ENCODE measurements at places on chromosomes 3 and 15. TPM values are rescaled to one million over a fixed set of nuclear protein-coding genes. Genes with fewer than 3 reads are reported as not detected.

C3orf80 gene
- total RNA-seq: 0.50 TPM

GRCh38 chr15:41691471-41691870 lies 31.3 kb downstream of the MGA start:
- H3K4me3 ChIP-seq: no peak overlapping the region
- peak overlapping the region; percentile 18 for H3K27ac ChIP-seq
- no peaks in the 10 kb centered on the region for H3K27me3 ChIP-seq
- no peak for DNase-seq
- peaks cover 24% of the 10 kb centered on the region for H3K4me1 ChIP-seq

- H3K27ac ChIP-seq: no peak overlapping the region
- H3K4me1 ChIP-seq: no peaks in the 10 kb centered on the region
- H3K27me3 ChIP-seq: peaks cover 25% of the 10 kb centered on the region
- no peak for DNase-seq
- H3K4me3 ChIP-seq: no peak overlapping the region
- H3K36me3 ChIP-seq: no peaks in the 10 kb centered on the region
Observed at GRCh38 chr3:127525373-127525772, 65.2 kb downstream of the TPRA1 start.

- peak overlapping the region; percentile 72 for H3K4me3 ChIP-seq
- peak; percentile 15 for DNase-seq
- peaks cover 1% of the 10 kb centered on the region for H3K4me1 ChIP-seq
- no peak overlapping the region for H3K27ac ChIP-seq
- no peaks in the 10 kb centered on the region for H3K36me3 ChIP-seq
Observed at GRCh38 chr15:29968895-29969561, 113.7 kb upstream of the GOLGA8J start.

SOX14 gene
- not detected for total RNA-seq

- H3K27me3 ChIP-seq: peaks cover 7% of the 10 kb centered on the region
- H3K4me3 ChIP-seq: no peak overlapping the region
- no peaks in the 10 kb centered on the region for H3K36me3 ChIP-seq
- DNase-seq: no peak
- no peak overlapping the region for H3K27ac ChIP-seq
Observed at GRCh38 chr3:170768334-170768801, 101.6 kb downstream of the RPL22L1 start.

PTH1R gene
- 0.26 TPM for total RNA-seq

GRCh38 chr3:13767030-13767429 lies 112.8 kb downstream of the WNT7A start:
- no peaks in the 10 kb centered on the region for H3K36me3 ChIP-seq
- no peak overlapping the region for H3K27ac ChIP-seq
- peaks cover 8% of the 10 kb centered on the region for H3K4me1 ChIP-seq
- peaks cover 11% of the 10 kb centered on the region for H3K27me3 ChIP-seq
- H3K4me3 ChIP-seq: no peak overlapping the region
- DNase-seq: no peak

GRCh38 chr15:67521783-67522568 lies 1.0 kb downstream of the C15orf61 start:
- H3K27ac ChIP-seq: peak overlapping the region; percentile 98
- peaks cover 21% of the 10 kb centered on the region for H3K4me1 ChIP-seq
- no peak for DNase-seq
- no peaks in the 10 kb centered on the region for H3K27me3 ChIP-seq

- no peaks in the 10 kb centered on the region for H3K36me3 ChIP-seq
- no peak overlapping the region for H3K4me3 ChIP-seq
- H3K27ac ChIP-seq: no peak overlapping the region
- no peaks in the 10 kb centered on the region for H3K27me3 ChIP-seq
- no peaks in the 10 kb centered on the region for H3K4me1 ChIP-seq
- DNase-seq: no peak
Observed at GRCh38 chr3:109228391-109229080, 87.8 kb downstream of the DPPA2 start.

GRCh38 chr3:4726549-4726948 lies 233.4 kb downstream of the ITPR1 start:
- H3K27me3 ChIP-seq: peaks cover 17% of the 10 kb centered on the region
- H3K36me3 ChIP-seq: no peaks in the 10 kb centered on the region
- no peak overlapping the region for H3K27ac ChIP-seq
- peaks cover 5% of the 10 kb centered on the region for H3K4me1 ChIP-seq

GRCh38 chr3:187810021-187810446 lies 64.8 kb upstream of the BCL6 start:
- H3K4me1 ChIP-seq: peaks cover 18% of the 10 kb centered on the region
- H3K27ac ChIP-seq: no peak overlapping the region
- peaks cover 7% of the 10 kb centered on the region for H3K27me3 ChIP-seq
- H3K36me3 ChIP-seq: no peaks in the 10 kb centered on the region
- H3K4me3 ChIP-seq: no peak overlapping the region
- no peak for DNase-seq

- no peak for DNase-seq
- no peaks in the 10 kb centered on the region for H3K36me3 ChIP-seq
- no peak overlapping the region for H3K27ac ChIP-seq
- H3K4me1 ChIP-seq: peaks cover 14% of the 10 kb centered on the region
- no peaks in the 10 kb centered on the region for H3K27me3 ChIP-seq
- H3K4me3 ChIP-seq: no peak overlapping the region
Observed at GRCh38 chr15:90205886-90206285, 4.8 kb downstream of the SEMA4B start.

DNA sequence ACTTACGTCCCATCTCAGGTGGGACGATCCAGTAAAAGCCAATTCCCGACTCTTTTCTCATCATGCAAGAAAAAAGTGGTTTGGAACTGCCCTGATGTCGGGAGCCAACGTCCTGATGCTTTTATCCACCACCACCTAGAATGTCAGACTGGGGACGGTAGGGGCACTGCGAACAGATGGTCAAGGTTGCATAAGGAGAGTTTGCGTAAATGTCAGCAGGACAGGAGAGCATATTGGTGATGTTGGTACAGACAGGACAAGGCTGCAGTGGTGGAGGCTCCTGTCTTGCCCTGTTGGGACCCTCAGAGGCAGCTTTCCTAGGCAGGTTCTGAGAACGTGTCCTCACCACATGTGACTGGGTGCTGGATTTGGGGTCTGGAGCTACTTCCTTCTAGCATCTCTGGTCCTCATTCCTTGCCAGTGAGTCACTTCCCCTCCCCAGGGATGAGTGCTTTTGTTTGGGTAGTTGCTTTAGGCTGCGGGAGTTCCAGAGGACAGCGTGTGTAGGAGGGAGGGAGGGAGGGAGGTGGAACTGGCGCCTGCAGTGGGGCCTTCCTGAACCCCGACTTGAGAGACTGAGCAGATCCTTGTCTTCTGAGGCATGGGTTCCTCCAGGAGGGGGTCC lies 21.0 kb downstream of the THSD4 start:
- DNase-seq: no peak
- H3K27ac ChIP-seq: no peak overlapping the region
- no peak overlapping the region for H3K4me3 ChIP-seq
- H3K4me1 ChIP-seq: no peaks in the 10 kb centered on the region

FBXO40 gene
- not detected for total RNA-seq

DNA sequence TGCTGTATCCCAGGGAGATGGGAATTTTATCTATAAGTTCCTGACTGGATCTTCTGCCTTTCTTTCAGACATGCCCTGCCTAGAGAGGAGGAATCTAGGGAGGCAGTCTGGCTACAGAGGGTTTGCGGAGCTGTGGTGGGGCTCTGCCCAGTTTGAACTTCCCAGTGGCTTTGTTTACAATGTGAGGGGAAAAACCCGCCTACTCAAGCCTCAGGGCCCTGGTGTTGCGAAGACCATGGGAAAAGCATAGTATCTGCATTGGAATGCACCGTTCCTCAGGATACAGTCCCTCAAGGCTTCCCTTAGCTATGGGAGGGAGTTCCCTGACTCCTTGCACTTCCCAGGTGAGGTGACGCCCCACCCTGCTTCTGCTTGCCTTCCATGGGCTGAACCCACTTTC lies 168.7 kb downstream of the TMEM108 start:
- peaks cover 3% of the 10 kb centered on the region for H3K4me1 ChIP-seq
- no peaks in the 10 kb centered on the region for H3K36me3 ChIP-seq
- no peak for DNase-seq
- H3K27me3 ChIP-seq: no peaks in the 10 kb centered on the region
- H3K27ac ChIP-seq: no peak overlapping the region
- no peak overlapping the region for H3K4me3 ChIP-seq

DNA sequence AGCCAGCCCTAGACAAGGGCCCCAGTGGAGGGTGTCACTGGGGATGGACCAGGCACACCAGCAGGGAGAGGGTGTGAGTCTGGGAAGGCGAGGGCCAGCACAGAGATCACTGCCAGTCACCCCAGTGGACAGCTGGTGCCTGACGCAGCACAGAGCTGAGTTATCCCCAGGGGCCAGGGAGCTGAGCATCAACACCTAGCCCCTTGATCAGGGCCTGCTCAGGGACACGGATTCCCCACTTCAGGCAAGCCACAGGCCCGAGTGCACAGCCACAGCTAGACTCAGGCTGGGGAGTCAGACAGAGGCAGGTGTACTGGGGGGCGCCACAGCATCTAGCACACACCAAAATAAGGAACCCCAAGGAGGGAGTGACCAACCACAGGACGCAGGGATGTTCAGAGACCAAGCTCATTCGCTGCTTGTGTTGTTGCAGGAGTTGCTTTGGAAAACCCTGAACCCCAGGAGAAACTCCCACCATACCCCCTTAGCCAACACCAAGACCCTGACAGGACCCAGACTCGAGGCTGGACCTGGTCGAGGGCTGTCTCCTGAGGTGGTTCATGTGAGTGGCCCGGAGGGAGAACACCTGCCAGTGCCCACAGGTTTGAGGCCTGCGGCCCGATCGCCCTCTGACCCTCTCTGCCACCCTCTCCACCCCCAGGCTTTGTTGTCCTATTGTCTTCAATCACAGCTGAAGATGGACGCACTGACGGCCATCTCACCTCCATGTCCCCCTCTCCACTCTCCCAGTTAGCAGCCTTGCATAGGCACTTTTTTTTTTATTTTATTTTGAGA lies 146.8 kb downstream of the TPRA1 start:
- no peak for DNase-seq
- peaks cover 19% of the 10 kb centered on the region for H3K27me3 ChIP-seq
- no peaks in the 10 kb centered on the region for H3K4me1 ChIP-seq

CCDC191 gene
- total RNA-seq: 15.6 TPM

- H3K36me3 ChIP-seq: peaks cover 10% of the 10 kb centered on the region
- no peak overlapping the region for H3K4me3 ChIP-seq
- no peaks in the 10 kb centered on the region for H3K27me3 ChIP-seq
- H3K27ac ChIP-seq: no peak overlapping the region
- H3K4me1 ChIP-seq: peaks cover 2% of the 10 kb centered on the region
Observed at GRCh38 chr3:122690096-122690495, 9.5 kb downstream of the PARP14 start.

DNA sequence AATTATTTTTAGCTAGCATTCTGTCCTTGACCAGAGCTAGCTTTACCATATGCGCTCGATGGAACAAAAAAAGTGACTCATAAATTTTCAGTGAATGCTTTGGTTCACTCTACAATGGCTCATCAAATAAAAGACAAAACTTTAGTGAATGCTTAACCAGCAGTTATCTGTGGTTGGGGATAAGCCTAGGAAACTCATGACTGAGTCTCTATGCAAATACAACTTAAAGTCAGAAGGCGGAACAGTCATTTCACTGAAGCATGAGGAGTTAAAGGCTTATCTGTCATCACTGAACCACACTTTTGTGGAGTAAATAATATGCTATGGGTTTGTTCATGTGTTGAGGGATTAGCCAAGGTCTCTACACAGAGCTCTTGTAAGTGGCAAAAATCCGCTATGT lies 308.4 kb downstream of the SQOR start:
- H3K36me3 ChIP-seq: no peaks in the 10 kb centered on the region
- no peak overlapping the region for H3K27ac ChIP-seq
- H3K4me3 ChIP-seq: no peak overlapping the region
- peaks cover 20% of the 10 kb centered on the region for H3K4me1 ChIP-seq
- DNase-seq: no peak

DNA sequence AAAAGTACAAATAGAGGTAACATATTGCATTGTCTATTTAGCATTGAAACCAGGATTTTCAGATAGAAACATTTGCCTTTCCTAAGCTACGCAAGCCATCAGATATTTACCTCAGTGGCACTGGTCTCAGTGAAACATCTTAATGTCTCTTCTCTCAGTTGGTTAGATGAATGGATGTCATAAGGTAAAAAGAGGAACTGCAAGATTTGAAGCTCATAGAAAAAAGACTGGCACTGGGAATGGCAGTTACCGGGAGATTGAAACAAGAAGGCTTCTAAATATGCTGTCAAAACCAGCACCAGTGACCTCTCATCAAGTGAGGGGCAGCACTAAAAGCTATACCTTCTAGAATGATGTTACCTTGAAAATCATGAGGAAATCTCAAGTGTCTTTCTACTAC lies 486.4 kb downstream of the FHIT start:
- H3K27ac ChIP-seq: no peak overlapping the region

DNASE1L3 gene
- not detected for total RNA-seq

- H3K27me3 ChIP-seq: no peaks in the 10 kb centered on the region
- H3K4me3 ChIP-seq: no peak overlapping the region
- H3K4me1 ChIP-seq: no peaks in the 10 kb centered on the region
- no peak overlapping the region for H3K27ac ChIP-seq
- DNase-seq: no peak
Observed at GRCh38 chr15:42193383-42193782, 14.7 kb downstream of the VPS39 start.

DNA sequence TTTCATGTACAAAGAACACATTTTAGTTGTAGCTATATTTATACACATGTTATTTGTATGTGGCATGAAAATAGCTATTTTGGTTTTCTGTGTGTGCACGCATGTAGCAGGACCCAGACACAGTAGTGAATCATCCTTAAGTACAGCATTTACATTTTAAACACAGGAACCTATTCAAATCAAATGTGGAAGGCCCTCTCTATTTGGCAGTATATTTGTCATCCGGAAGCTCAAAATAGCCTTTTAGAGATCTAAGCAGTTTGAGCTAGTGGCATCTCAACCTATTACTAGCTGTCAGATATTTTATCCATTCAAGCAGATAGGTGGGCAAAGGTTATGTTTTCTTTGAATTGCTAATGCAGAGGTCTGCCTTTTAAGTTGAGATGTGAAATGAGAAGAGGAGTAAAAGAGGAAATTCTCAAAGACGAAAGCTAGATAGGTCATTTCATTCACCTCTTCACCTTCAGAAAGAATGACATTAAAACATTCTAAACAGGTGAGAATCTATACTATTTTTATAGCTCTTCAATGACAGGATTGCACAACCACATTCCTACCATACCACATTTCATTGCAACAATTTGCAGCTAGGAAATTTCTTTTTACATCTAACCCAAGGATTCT lies 46.3 kb upstream of the TIPARP start:
- H3K27ac ChIP-seq: no peak overlapping the region
- H3K4me3 ChIP-seq: no peak overlapping the region
- peaks cover 20% of the 10 kb centered on the region for H3K4me1 ChIP-seq
- no peaks in the 10 kb centered on the region for H3K27me3 ChIP-seq
- no peak for DNase-seq
- H3K36me3 ChIP-seq: no peaks in the 10 kb centered on the region

SV2B gene
- total RNA-seq: 19.9 TPM

ZNF502 gene
- total RNA-seq: not detected

- H3K27ac ChIP-seq: no peak overlapping the region
- no peak for DNase-seq
- peaks cover 5% of the 10 kb centered on the region for H3K27me3 ChIP-seq
- H3K4me1 ChIP-seq: no peaks in the 10 kb centered on the region
- H3K36me3 ChIP-seq: no peaks in the 10 kb centered on the region
- H3K4me3 ChIP-seq: no peak overlapping the region
Observed at GRCh38 chr15:88022716-88023115, 233.8 kb downstream of the NTRK3 start.

- no peaks in the 10 kb centered on the region for H3K4me1 ChIP-seq
- no peak for DNase-seq
- H3K27me3 ChIP-seq: no peaks in the 10 kb centered on the region
- H3K27ac ChIP-seq: no peak overlapping the region
- peaks cover 32% of the 10 kb centered on the region for H3K36me3 ChIP-seq
- H3K4me3 ChIP-seq: no peak overlapping the region
Observed at GRCh38 chr15:25094519-25094918, 139.7 kb downstream of the SNRPN start.

- peaks cover 8% of the 10 kb centered on the region for H3K36me3 ChIP-seq
- DNase-seq: no peak
- peak overlapping the region; percentile 79 for H3K27ac ChIP-seq
- no peaks in the 10 kb centered on the region for H3K27me3 ChIP-seq
- H3K4me1 ChIP-seq: peaks cover 14% of the 10 kb centered on the region
Observed at GRCh38 chr3:195269375-195270078, 1.4 kb downstream of the XXYLT1 start.

All from progenitor cell of endocrine pancreas (in vitro differentiated cells).